ENCODE measurements at places on chromosomes 13 and 19.

GRCh38 chr13:62057286-62057685 is 641.6 kb upstream of the PCDH20 start:
- peak; percentile 94 for DNase-seq

- DNase-seq, result peak; percentile 21
These were observed 136.7 kb downstream of the SIPA1L3 start for GRCh38 chr19:38043649-38044144.

GRCh38 chr13:68076046-68076445 is 845.9 kb upstream of the PCDH9 start:
- DNase-seq, result no peak

- DNase-seq, result peak; percentile 17
These were observed 5.7 kb downstream of the ZNF574 start for GRCh38 chr19:42081584-42082203.

DNA sequence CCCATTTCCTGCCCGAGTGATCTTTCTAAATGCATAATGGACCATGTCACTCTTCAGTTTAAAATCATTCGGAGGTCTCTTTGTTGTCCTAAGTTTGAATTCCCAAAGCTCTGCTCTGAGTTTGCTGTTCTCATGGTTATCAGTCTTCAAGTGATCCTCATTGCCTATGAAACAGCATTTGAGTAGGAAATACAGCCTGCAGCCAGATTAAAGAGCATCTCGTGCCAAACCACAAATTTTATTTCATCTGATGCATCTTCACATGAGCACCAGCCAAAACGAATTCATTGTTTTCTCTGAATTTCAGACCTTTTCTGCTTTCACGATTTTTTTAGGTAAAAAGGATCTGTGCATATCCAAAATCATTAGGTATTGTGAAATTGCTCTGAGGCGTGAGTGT is 299.6 kb downstream of the TDRD3 start:
- no peak for DNase-seq

Data from eye (tissue), 1 donor.